ENCODE measurements at places on chromosomes 13 and 19. TPM values are rescaled to one million over a fixed set of nuclear protein-coding genes. Genes with fewer than 3 reads are reported as not detected.

GRCh38 chr13:108728370-108728769 is 99.0 kb downstream of the MYO16 start:
- DNase-seq = no peak

DNA sequence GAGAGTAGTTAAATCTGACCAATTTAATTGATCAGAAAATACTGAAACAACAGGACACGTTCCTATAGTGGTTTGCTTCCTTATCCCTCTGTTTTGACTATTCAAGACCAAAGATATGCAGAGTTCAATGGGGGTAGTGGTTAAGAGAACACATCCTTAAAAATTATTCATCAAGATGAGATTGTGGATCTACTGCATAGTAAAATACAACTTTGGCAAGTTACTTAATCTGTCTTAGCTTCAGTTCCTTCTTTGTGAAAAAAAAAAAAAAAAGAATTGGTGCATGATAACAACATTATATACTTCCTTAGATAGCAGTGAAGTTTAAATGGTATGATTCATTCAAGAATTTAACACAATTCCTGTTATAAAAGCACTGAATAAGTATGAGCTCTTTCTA is 552.1 kb downstream of the DCT start:
- no peak for DNase-seq

DNA sequence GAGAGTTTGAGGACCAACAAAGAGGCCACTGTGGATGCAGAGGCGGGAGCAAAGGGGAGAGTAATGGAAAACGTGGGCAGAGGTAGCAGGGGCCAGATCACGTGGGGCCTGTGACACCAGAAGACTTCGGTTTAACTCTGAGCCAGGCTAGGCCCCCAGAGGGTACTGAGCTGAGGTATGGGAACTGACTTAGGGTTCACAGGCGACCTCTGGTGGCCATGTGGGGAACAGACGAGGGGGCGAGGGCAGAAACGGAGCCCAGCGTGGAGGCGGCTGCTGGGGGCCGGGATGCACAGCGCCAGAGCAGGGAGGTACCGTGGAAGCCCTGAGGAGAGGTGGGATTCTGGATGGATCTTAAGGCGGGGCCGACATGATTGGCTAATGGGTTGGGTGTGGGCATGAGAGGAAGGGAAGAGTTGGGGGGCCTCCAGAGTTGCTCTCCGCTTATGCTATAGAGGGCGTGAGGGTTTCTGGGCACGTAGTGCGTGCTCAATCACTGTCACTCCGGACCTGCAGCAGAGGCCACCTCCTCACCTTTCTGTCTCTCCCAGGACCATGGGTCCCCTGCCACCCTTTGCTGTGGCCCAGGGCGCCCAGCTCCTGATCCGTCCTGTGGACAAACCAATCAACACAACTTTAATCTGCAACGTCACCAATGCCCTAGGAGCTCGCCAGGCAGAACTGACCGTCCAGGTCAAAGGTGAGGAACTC is 13.7 kb downstream of the PVR start:
- peak; percentile 25 for DNase-seq

Gene ADGRE3
- total RNA-seq = not detected

DNA sequence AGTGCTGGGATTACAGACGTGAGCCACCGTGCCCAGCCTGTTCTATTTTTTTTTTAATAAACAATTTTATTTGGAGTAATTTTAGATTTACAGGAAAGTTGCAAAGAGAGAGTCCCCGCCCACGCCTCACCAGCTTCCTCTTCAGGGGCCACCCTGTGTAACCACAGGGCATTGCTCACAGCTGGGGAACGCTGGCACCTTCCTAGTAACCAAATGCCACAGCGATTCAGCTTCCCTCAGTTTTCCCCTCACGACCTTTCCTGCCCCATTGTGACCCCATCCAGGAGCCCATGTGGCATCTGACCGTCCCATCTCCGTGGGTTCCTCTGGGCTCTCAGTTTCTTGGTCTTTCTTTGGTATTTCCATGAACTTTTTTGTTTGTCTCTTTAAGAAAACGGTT is 83.9 kb downstream of the GNG7 start:
- peak; percentile 29 for DNase-seq

- DNase-seq = peak; percentile 23
Measured at GRCh38 chr13:75307370-75307949, 174.5 kb downstream of the TBC1D4 start.

DNA sequence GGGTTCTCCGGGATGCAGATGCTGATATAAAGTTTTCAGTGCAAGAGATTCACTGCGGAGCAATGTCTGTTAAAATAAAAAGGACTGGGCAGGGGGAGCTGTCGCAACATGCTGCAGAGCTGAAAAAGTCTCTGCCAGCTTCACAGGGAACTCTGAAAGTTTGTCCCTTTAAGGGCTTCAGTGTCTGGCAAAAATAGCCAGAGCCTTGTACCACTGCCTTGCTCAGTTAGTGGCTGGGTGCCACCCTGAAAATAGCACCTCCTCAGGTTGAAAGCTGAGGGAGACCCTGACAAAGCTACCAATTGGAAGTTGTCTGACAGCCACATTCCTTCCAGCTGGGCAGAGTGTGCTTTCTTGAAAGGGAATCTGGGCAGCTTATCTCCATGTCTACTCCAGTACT is 3.0 kb upstream of the NDFIP2 start:
- no peak for DNase-seq

All from HFFc6 (cell line).